Kidney epithelial cell (primary cell): ENCODE measurements at places on chromosomes 5 and 9.

GRCh38 chr5:142878638-142879037, 108.5 kb downstream of the ARHGAP26 start:
- DNase-seq, result no peak

DNA sequence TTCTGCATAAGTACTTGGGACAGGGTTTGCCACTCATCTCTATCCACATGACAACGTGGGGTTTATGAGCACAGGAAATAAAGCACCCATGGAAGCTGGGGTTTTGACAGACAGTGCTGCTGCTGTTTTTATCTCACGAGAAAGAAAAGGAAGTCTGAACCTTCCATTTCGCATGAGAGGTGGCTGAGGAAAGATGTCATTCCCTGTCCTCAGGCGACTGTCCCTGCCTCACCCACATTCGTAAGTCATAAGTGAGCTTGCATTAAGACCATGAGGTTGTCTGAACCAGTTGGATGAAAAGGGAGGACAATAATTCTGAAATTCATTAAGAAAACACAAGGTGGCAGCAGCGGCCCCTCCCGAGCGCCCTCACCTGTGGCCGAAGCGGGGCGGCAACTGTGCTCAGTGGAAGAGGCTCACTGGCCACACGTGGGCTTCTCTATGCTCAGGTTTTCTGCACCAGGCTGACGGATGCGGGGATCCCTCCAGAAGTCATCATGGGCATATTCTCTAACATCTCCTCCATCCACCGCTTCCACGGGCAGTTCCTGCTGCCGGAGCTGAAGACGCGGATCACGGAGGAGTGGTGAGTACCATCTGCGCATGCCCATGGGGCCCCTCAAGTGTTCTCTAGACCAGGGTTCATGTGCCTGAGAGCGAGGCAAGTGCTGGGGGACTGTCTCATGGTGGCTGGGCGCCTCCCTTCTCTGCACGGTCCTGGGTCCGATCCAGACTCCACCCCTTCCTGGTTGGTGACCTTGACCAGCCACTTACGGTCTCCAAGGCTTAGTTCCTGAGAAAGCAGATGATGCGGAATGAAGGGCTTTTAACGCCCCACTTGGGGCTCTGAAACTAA, 54.7 kb upstream of the SUSD3 start:
- no peak for DNase-seq

- DNase-seq, result no peak
Measured at GRCh38 chr5:141692919-141693725, 11.1 kb upstream of the ARAP3 start.

DNA sequence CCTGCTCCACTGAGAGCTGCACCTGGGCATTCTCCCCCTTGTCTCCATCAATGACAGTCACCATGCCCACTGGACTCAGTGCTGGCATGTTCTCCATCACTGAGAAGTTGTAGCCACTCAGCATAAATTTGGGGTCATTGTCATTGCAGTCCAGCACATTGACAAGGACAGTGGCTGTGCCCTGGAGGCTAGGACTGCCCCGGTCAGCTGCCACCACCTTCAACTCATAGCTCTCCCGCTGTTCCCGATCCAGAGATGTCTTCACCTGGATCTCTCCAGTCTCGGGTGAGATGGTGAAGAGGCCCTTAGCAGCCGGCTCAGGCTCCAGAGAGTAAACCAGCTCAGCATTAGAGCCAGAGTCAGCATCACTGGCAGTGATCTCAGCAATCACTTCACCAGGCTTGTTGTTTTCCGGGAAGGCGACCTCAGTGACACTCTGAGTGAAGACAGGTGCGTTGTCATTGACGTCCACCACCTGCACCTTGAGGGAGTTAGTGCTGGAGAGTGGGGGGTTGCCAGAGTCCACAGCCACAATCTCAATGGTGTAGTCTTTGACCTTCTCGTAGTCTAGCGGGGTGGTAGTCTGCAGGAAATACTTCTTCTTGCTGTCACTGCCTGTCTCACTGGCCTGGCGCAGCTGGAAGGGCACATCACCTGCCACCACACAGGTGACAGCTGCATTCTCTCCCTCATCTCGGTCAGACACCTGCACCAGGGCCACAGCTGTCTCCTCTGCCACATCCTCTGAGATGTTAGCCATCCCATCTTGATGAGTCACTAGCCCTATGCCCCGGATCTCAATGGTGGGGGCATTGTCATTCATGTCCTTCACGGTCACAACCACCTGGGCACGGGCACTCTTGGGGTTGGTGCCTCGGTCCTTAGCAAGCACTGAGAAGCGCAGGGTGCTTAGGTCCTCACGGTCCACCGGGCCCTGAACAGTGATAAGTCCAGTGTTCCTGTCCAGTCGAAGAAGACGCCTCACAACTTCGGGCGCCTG, 13.5 kb downstream of the PCDH1 start:
- no peak for DNase-seq

DNA sequence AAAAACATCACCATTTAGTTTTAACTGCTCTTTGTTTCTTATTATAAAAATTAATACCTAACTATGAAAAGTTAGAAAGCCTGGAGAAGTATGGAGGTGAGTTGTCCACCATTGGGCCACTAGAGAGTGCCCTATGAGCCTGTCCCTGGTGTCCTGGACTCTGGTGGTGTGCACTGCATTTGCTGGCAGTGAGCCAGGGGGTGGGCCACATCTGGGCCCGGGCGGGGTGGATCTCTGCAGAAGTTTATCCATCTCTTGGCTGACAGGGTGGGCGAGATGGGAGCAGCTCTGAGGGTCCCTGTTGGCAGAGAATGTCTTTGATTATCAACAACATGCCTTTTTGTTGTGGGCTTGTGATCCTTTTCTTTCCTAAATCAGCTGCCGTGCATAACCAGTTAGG, 8.2 kb downstream of the TENT4A start:
- DNase-seq, result no peak

GRCh38 chr5:94928891-94929290, 310.4 kb downstream of the SLF1 start:
- DNase-seq, result no peak

DNA sequence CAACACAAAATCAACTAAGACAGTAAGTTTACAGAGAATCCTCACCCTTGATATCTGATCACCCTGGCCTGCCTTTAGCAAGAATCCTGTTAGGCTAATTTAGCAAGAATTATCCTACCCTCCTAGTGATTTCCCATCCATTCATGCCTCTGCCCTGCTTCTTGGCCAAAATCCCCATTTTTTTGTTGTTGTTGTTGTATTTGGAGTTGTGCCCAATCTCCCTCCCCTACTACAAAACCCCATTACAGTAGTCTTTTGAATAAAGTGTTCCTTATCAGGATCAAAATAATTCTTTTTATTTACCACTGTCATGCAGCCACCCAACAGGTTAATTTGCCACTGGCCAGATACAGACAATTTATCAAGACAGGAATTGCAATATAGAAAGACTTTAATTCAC, 58.5 kb upstream of the CLINT1 start:
- DNase-seq, result no peak

DNA sequence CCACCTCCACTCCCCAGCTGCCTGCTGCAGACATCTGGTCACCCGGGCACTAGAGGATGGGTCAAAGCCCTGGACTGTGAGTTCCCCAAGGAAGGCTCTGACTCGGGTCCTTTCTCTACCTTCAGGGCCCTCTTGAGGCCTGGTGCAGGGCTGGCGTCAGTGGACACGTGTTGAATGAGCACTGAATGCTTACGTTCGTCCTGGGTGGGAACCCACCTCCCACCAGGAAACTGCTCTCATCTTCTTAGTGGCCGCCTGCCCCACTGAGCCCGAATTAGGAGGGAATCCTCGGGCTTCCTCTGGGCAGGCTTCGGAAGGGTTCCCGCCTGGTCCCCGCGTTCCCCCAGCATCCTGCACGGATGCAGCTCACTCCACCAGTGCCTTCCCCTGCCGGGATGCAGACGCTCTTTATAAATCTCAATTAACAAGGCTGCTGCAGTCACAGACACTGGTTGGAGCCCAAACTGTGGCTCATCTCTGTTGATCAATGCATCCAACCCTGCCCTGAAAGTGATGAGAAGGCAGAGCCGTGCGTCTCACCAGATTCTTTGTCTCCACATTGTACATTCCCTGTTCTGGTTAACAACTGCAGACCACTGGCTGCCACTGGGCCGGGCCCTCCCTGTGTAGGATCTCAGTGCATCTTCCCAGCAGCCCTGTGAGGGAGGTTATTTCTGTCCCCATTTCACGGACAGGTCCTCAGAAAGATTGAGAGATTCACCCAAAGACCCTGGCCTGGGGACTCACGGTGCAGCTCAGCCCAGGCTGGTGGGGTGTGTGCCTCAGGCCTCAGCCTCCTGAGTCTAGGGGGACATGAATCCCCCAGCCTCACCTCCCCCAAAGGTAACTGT, 168.8 kb downstream of the GAPVD1 start:
- DNase-seq, result no peak

GRCh38 chr5:567664-568060, 43.4 kb upstream of the SLC9A3 start:
- DNase-seq, result no peak

DNA sequence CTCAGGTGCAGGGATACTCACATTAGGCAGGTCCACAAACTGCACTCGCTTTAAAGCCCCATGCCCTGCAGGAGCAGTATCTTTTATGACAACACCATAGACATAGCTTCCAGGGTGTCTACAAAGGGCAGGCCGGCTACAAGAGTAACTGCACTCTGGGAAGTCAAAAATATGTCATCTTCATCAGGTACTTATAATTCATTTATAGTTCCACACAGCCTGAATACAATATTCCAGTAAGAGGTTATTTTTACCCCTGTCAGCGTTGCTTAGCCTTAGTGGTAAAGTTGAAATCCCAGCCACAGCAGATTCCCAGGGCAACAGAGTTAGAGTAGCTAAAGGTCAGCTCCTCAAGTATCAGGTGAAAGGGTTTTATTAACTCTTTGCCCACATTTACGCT, 82.3 kb upstream of the ITGA2 start:
- DNase-seq, result no peak

DNA sequence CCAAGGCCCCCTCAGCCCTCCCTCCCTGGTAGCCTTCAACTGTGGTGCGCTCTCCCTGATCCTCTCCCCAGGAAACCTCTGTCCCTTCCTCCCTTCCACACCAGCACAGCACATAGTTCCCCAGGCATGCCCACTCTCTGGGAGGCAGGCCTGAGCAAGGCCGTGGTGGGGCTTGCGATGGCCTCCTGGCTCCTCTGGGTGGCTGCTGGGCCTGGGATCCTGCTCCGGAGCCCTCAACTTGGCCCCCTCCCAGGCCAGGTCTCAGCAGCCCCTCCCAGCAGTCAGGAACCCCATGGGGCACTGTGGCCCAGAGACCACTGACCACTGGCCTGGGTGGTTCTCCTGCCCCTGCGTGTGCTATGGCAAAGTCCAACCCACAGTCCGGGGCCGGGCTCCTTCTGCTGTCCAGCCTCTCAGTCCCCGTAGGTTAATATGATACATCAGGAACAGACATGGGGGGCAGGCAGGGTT, 125.8 kb downstream of the ZNF354C start:
- DNase-seq, result no peak

DNA sequence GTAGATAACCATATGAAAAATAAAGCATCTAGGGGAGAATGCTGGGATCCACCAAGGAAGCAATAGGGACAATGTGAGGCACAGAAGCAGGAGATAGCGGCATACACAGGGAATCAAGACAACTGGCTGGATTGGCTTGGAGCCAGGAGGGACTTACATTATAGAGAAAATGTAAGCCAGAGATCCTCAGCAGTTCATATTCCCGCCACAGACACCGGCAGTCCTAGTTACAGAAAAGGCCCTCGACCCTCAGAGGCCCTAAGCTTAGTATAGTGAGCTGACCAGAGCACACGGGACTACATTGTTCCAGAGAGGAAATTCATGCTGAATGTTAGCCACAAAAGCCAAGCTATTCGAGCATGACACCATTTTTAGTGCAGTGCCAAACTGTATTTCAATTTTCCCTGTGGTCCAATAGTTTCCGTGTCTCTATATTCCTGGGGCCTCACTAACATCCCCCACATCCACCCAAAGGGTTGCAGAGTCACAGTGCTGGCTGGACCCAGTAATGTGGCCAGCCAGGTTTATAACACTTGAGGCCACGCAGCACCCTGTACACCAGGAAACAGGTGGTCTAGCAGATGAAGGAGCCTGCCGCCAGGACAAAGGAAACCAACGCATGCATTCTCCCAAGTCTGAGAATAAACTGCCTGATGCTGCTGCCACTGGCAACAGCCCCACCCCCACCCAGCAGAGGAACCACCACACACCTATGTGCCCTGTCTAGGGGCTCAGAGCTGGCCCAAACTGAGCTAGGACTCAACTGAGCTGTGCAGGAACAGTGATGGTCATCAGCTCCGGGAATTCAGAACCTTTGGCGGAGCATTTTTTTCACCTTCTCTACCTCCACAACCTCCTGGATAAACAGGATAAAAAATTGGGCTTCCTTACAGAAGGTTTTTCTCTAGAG, 693.2 kb upstream of the CHD1 start:
- no peak for DNase-seq

GRCh38 chr9:77877976-77878375, 153.6 kb downstream of the GNAQ start:
- DNase-seq, result no peak

DNA sequence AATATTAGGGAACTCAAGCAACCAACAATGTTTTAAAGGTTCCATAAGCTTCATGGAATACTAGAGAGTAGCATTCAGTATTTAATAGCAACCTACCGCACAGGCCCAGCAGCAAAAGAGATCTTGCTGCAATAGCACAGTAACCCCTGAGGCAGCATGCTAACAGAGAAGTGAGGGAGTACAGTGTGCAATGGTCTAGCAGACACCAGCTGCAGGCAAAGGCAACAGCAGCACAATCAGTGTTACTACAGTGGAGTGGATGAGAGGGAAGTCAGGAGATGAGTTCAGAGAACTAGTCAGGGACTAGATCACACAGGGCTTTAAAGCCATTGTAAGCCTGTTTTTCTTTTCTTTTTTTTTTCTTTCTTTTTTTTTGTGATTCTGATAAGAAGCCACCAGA, 2.8 kb downstream of the TICAM2 start:
- DNase-seq, result peak; percentile 10

GRCh38 chr5:2044041-2044440, 161.3 kb upstream of the IRX4 start:
- no peak for DNase-seq

- no peak for DNase-seq
Measured at GRCh38 chr5:100846772-100847171, 56.3 kb downstream of the ST8SIA4 start.

GRCh38 chr5:65355301-65355700, 126.4 kb downstream of the ADAMTS6 start:
- no peak for DNase-seq

GRCh38 chr9:114691046-114691955, 9.3 kb upstream of the TEX48 start:
- peak; percentile 86 for DNase-seq

GRCh38 chr5:31106691-31107090, 86.8 kb upstream of the CDH6 start:
- DNase-seq, result no peak

- no peak for DNase-seq
Measured at GRCh38 chr9:15308511-15308910, 1.5 kb upstream of the TTC39B start.

- no peak for DNase-seq
Measured at GRCh38 chr5:98986587-98986986, 57.8 kb upstream of the CHD1 start.

GRCh38 chr5:96648023-96648422, 14.2 kb upstream of the CAST start:
- no peak for DNase-seq

- no peak for DNase-seq
Measured at GRCh38 chr9:8085986-8086385, 286.4 kb upstream of the DMAC1 start.

- DNase-seq, result peak; percentile 37
Measured at GRCh38 chr5:53027913-53028312, 38.8 kb downstream of the ITGA2 start.

- no peak for DNase-seq
Measured at GRCh38 chr5:146419696-146420095, 27.4 kb upstream of the TCERG1 start.

GRCh38 chr5:87780831-87781760, 368.4 kb upstream of the CCNH start:
- peak; percentile 50 for DNase-seq

- no peak for DNase-seq
Measured at GRCh38 chr9:98262056-98262455, 6.6 kb upstream of the TBC1D2 start.
